Right renal pelvis (tissue), 4 donors: ENCODE measurements at places on chromosomes 2 and 18. TPM values are rescaled to one million over a fixed set of nuclear protein-coding genes. Genes with fewer than 3 reads are reported as not detected.

The RASGRP3 gene
- polyA plus RNA-seq, result 17.1 TPM

- DNase-seq, result no peak
Observed at GRCh38 chr2:236968101-236968879, 117.4 kb upstream of the COPS8 start.

DNA sequence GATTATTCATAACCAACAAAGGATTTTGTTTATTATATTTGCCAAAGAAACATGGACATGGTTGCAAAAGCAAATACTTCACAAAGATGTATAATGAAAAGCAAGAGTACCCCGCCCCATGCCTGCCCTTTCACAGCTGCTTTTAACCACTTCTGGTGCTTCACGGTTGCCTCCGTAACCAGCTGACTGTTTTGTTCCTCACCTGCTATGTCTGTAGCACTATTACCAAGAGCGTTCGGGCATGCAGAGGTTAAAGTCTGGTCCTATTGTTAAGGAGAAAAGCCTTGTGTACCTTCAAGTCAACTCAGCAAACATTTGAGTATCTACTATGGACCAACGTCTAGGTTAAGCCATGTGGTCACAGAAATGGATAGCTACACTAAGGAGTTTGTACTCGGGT lies 115.2 kb upstream of the FOSL2 start:
- no peak for DNase-seq

The GDF7 gene
- 5.1 TPM for polyA plus RNA-seq

DNA sequence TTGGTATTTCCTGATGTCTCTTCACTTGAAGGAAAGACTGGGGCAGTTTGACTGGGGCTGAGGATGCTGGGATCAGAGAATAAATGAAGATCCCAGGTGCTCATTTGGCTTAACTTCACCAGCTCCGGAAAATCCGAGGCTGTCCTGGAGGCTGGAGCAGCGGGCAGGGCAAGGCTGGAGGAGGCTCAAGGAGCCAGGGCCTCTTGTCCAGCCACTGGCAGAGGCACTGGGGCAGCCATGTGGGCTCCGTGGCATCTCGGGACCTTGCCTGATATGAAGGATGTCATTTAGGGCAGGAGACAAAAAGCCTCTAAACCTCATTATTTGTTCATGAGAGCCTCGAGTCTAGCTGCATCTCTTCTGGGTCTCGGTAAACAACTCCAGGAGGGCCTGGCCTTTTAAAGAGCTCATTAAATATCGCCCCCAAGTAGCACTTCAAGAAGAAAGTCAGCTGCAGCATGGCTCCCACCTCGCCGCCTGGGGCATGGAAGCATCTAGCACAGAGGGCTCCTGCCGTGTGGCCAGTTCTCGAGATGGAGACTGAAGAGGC lies 13.5 kb upstream of the GPR55 start:
- no peak for DNase-seq

The HOXD13 gene
- 0.22 TPM for polyA plus RNA-seq

- no peak for DNase-seq
Observed at GRCh38 chr2:14806613-14807012, 174.1 kb downstream of the LRATD1 start.
